ENCODE measurements at places on chromosomes 7 and 10. TPM values are rescaled to one million over a fixed set of nuclear protein-coding genes. Genes with fewer than 3 reads are reported as not detected.

Gene LRRC4
- total RNA-seq: 3.2 TPM

Gene CLCN1
- total RNA-seq: 0.11 TPM

Gene NME8
- total RNA-seq: 0.86 TPM

Gene GPAM
- total RNA-seq: 20.0 TPM

GRCh38 chr10:22657566-22658225 lies 56.7 kb downstream of the PIP4K2A start:
- peaks cover 86% of the 10 kb centered on the region for H3K4me1 ChIP-seq
- H3K4me3 ChIP-seq: no peak overlapping the region
- DNase-seq: no peak
- no peaks in the 10 kb centered on the region for H3K36me3 ChIP-seq
- H3K27ac ChIP-seq: peak overlapping the region; percentile 93

DNA sequence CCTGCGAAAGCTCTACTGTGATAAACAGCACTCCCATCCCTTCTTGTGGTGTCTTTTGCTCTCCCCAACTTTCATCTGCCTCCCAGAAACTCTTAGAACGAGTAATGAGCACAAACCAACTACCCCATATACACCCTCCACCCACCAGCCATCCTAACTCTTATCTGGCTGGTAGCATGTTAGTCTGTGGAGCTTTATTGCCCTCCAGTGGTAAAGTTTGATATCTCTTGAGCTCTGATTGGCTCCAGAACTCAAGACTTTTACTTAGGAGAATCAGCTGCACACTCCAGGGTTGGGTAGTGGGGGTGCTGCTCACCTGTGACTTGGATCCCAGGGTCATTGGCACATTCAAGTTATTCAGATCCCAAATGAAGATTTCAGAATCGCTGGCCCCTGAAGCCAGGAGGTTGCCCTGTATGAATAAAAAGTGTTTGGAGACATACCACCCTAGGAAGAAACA lies 10.9 kb downstream of the SEC31B start:
- H3K27me3 ChIP-seq: peaks cover 4% of the 10 kb centered on the region
- peaks cover 14% of the 10 kb centered on the region for H3K36me3 ChIP-seq
- H3K4me3 ChIP-seq: no peak overlapping the region
- peaks cover 14% of the 10 kb centered on the region for H3K4me1 ChIP-seq
- no peak overlapping the region for H3K27ac ChIP-seq

GRCh38 chr7:132577206-132578049 lies 1.2 kb upstream of the PLXNA4 start:
- H3K4me3 ChIP-seq: peak overlapping the region; percentile 67
- peak overlapping the region; percentile 39 for H3K27ac ChIP-seq
- peak; percentile 62 for DNase-seq
- peaks cover 88% of the 10 kb centered on the region for H3K27me3 ChIP-seq
- peaks cover 23% of the 10 kb centered on the region for H3K4me1 ChIP-seq

- H3K4me1 ChIP-seq: peaks cover 2% of the 10 kb centered on the region
- DNase-seq: no peak
- H3K27ac ChIP-seq: no peak overlapping the region
- no peaks in the 10 kb centered on the region for H3K27me3 ChIP-seq
- H3K36me3 ChIP-seq: peaks cover 3% of the 10 kb centered on the region
- H3K4me3 ChIP-seq: no peak overlapping the region
Measured at GRCh38 chr7:114554781-114555537, 140.3 kb downstream of the FOXP2 start.

Measured in mesothelial cell of epicardium (in vitro differentiated cells).